ENCODE measurements at places on chromosomes 4 and X.

- no peak for DNase-seq
Observed at GRCh38 chrX:141402897-141403610, 160.7 kb upstream of the SPANXC start.

DNA sequence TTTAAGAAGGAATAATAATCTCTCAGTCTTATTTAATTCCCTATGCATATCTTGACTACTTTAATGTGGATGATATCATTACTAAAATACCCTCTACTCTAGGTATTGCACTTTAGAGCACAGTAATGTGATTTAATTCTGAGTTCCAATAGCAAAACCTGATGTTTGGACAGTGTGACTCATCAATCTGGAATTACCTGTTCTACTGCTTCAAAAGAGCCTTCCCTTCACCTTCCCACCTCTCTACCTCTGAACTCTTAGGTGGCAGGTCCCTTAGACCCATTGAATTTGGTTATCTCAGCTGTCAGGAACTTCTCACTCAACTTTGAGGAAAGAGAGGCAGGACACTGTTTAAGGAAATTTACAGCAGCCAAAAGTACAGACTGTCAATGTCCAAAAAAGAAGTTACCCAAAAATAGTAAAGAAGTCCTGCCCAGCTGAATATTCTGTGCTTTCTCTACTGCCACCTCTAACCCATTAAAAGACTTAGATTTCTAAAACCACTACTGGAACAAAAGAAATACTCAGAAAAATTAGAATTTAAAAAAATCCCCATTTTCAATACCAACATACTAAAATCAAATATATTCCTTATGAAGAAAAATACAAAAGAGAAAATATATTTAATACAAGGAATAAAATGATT, 123.1 kb upstream of the GPM6A start:
- no peak for DNase-seq

DNA sequence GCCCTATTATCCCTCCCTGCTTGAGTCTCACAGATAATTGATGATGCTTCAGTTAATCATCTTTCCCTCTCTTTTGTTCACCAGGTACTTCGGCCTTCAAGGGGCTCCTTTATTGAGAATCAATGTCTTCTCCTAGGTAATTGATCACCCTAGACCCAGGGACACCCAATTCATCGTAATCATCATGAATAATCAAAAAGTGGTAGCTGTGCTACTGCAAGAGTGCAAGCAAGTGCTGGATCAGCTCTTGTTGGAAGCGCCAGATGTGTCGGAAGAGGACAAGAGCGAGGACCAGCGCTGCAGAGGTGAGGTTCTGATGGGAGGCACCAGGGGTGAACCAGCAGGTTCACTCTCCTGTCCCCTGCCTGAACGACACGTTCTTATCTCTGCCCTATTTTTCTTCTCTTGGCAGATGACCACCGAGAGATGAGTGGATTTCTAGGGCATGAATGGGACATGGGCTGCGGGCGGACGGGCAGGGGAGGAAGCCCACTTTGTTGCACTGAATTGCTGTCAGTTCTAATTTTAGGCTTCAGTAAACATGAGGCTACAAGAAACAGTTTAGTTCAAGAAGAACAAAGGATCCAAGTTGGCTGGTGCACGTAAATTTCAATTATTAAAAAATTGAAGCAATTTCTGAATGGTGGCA, 80.5 kb downstream of the ALPK1 start:
- no peak for DNase-seq

DNA sequence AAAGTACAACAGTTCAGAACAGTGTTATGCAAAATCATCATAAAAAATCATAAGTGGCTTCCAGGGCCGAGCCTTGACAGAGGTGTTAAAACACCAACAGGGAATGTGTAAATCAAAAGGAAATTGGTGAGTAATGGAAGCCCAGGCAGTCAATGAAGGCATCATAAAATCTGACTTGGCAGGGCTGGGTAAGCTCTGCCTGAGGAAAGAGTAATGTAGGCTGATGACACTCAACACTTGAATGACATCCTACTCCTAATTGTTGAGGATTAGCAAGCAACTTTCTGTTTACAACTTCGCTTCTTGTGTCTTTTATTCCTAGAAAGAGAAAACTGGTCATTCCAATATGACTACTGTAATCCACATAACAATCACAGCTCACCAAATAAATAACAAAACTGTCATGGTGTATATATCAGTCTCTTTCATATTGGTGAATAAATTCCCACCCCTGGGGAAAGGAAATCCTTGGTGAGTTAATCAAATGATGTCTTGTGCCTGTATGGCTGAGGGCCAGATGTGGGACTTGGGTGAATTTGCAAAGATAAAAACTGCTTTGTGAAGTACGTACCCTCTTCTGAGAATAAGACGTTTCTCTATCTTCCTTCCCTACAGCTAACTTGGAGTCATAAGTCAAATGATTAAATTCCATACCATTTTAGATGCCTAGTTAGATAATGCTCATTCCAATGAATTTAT, 196.8 kb downstream of the DCHS2 start:
- no peak for DNase-seq

GRCh38 chrX:102560423-102561068, 38.8 kb upstream of the ARMCX5 start:
- DNase-seq: no peak

GRCh38 chrX:135463937-135464336, 42.2 kb downstream of the SMIM10L2A start:
- no peak for DNase-seq

DNA sequence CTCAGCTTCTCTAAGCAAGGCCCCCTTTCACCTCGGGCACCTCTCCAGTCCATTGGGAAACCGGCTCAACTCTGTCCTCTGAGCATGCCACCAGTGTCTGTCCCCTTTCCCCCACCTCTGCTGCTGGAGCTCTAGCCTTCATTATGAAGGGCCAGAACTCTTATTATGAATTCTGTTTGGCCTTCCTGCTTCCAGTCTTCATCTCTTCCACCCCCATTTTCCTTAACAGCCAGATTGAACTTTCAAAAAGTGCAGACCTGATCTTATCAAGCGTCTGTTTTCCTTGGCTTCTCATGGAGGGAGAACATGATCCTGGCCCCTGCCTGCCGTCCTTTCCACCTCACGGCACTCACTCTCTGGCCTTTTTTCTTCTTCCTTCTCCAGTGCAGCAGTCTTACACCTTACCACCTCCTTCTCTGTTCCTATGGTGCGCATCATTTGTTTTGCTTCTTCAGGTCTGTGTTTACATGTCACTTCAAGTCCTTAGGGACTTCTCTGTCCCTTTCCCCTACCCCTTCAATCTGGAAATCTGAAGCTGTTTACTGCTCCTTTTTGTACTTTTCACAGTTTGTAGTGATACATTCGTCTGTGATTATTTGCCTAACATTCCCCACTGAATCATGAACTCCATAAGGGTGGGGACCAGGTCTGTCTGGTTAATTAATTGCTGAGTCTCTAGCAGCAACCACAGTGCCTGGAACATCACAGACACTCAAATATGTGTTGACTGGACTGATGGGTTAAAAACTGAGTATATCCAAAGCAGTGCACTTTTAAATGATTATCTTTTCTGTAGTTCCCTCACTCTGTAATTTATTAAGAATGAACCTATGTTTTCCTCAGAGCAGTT, 55.8 kb downstream of the FNIP2 start:
- DNase-seq: no peak

- no peak for DNase-seq
Observed at GRCh38 chrX:42807393-42807792, 29.4 kb upstream of the PPP1R2C start.

- no peak for DNase-seq
Observed at GRCh38 chr4:47490550-47490949, 5.5 kb downstream of the ATP10D start.

DNA sequence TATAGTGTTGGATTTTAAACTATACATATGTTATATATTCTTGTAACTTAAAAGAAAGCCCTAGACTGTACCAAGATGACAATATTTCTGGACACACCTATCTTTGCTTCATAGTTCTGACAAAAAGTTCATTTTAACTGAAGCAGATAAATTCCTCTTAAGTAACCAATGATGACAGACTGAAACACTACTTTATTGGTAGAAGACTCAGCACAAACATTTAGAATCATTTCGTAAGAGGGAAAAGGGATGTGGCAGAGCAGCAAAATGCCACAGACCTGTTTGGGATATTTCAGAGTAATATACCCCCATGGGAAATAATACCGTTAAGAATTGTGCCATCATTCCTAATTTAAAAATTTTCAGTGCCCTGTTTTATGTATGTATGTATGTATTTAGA, 56.2 kb downstream of the APOO start:
- DNase-seq: no peak

DNA sequence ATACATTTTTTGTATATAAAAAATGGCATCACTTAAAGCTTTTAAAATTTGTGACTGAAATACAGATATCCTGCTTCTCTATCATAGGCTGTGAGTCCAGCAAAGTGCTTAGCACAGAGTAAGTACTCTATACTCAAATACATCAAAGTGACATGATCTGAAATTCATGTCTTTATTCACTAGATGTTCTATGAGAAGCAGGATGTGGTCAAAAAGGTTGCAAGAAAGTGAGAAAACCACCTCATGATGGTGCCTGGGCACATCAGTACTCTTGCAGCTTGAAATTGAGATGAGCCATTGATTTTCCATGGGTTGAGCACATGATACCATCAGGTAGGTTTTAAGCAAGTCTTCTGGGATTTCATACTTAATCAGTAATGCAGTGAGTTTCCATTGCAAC, 20.4 kb upstream of the SFRP2 start:
- no peak for DNase-seq

DNA sequence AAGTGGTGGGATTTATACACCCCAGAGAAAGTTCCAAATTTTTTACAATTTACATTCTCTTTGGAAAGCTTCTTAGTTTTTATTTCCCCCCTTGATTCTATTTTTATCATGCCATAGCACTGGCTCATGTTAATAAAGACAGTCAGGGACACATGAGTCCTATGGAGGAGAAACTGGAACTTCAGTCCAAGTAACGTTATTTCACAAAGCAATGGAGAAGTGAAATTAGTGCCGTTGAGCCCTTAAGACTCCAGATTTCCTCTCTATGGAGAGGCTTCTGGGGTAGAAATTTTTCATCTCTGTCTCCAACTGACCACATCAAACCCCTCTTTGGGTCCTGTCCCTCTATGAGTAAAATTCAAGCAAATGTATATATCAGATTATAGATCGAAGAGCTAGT, 12.8 kb upstream of the TASL start:
- no peak for DNase-seq

- no peak for DNase-seq
Observed at GRCh38 chrX:11351375-11352295, 58.4 kb downstream of the AMELX start.

DNA sequence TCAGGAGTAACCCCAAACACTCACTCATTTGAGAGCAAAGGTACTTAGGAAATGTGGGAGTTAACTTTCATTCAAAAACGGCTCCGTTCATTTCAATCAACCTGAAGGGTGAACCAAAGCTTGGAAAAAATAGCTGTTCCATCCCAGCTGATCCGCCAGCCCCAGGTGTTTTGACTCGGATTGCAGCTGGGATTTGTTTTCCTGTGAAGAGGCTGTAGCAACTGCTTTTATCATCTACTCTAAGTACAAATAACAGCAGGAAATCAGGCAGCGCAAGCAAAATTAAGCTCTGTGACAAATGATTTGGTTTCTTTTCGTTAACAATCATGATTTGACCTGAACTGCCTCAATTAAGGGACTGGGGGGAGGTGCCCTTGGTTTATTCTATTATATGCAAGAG, 154.7 kb downstream of the BEND2 start:
- DNase-seq: no peak

DNA sequence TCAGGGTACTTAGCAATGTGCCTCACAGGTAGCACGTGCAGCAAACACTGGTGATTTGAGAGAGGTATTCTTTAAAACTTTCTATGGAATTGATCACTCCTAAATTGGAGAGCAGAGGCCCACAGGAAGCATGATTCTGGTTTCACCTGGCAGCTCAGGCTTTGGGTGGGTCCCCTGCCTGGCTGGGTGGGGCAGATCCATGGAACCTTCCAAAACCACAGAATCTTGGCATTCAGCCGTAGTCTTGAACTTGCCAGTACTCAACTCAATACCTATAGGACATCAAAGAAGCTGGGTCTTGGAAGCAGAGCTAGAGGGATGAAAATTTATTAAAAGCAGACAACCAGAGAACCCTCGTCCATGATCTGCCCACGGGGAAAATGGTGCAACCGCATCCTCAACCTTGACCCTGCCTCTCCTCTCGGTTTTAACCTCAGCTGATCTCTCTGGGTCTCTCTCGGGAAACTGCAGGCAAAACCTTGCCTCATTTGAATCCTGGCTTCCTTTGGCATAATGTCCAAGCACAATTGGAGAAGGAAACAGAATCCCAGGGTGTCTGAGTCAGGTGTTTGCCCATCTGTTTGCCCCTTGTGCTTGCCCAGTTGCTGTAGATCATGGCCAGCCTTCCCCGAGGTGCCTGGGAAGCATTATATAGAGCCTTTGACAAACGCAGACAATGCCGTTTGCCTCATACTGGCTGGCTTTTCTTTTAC, 22.9 kb downstream of the OTOP1 start:
- no peak for DNase-seq

Measured in memory B cell (primary cell).